ENCODE measurements at places on chromosomes 16 and 17.

- no peak for DNase-seq
Observed at GRCh38 chr16:75228143-75228976, 9.6 kb downstream of the CTRB1 start.

GRCh38 chr17:51354936-51355335, 94.6 kb downstream of the UTP18 start:
- no peak for DNase-seq

- DNase-seq, result no peak
Observed at GRCh38 chr16:47995354-47995753, 160.4 kb downstream of the ABCC12 start.

DNA sequence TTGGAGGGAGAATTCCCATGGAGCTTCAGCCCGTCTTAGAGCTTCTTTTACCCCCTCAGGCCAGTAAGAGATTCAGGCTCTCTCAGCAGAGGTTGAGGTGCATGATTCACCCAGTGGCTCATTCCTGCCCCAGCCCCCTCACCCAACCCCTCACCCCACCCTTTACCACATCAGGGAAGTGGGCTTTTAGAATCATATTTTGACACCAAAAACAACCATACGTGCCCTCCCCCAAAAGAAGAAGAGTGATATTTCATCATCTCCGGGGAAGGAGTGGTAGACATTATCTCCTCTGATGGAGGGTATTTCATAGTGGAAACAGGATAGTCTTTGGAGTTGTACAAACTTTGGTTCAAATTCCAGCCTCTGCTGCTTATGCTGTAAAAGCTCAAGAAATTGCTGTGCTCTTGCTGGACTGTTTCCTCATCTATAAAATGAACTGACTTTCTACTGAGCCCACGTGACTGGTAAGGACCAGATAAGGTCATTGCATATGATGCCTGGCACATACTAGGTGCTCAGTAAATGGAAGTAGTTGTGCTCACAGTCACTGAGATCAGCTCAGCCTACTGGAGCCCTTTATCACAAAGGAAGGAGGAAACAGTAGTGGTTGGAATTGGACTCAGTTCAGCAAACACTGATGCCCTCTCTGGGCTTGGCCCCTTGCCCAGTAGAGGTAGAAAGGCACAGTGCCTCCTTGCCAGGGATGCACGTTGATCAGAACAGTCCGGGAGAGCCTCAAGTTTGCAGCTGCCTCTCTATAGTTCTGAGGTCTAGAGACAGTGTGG, 18.3 kb upstream of the CCL5 start:
- DNase-seq, result no peak

DNA sequence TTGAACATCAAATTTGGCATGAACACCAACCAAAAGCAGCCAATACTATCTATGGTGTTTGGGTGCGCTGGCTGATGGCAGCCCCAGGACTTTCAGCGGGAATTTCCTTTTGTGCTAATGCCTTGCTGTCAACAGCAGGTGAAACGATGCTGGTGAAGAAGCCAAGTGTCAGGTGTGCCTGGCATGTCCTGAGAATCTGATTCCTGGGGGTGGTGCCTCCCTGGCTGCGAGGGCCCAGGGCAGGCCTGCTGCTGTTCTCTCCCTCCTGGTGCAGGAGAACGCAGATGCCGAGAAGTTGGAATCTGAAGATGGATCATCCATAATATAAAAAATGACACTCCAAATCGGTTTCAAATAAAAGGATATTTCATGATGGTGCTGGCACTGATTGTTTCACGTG, 62.0 kb upstream of the DNAJA2 start:
- DNase-seq, result no peak

DNA sequence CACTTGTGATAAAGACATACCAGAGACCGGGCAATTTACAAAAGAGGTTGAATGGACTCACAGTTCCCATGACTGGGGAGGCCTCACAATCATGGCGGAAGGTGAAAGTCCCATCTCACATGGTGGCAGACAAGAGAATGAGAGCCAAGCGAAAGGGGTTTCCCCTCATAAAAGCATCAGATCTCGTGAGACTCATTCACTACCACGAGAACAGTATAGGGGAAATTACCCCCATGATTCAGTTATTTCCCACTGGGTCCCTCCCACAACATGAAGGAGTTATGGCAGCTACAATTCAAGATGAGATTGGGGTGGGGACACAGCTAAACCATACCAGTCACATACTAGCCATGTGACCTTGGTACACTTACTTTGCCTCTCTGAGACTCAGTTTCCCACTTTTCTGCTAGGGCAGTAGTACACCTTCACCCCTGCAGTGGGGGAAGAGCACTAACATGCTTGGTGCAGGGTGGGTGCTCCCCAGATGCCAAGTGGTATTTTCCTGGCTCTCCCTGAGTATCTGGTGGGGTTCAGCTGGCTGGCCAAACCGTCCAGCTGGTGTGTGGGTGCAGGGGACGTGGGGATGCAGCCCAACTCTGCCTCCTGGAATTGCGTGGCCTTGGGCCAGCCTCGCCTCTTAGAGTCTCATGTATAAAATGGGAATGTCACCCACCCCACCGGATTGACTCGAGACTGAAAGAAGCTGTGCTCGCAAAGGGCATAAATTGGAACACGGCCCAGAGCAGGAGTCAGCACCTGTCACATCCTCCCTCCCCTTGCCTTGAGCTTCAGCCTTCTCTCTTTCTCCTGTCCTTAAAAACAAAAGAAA, 364.1 kb downstream of the CPPED1 start:
- no peak for DNase-seq

- no peak for DNase-seq
Observed at GRCh38 chr16:79542237-79542774, 58.2 kb downstream of the MAF start.

DNA sequence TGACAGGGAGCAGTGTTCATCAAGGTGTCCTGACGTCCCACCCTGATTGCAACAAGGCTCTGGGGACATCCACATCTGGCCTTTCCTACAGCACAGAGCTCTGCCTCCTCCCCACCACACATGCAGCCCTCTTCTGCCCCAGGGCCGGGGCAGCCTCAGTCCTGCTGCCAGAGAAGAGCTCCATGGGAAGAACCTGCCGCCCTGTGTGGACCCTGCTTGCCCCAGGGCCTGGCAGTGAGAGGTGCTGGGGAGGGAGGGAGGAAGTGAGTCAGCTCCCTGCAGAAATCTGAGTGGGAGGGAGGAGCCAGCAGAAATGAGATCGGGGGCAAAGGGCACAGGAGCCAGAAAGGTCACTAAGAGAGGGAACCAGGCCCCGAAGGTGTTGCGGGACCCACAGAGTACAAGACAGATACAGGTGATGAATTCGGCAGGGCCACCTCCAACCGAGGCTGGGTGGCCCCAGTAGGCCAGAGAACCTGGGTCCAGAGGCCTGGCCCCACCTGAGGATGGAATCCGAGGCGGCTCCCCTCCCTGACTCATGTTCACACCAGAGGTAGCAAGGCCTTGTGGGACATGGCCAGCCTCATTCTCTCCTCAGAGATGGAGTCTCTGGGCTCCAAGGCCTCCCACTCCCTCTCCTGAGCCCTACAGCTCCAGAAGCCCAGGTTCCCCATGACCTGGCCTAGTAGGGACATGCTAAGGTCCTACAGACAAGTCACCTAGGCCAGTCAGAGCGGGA, 24.8 kb downstream of the MYO18A start:
- no peak for DNase-seq

- no peak for DNase-seq
Observed at GRCh38 chr17:38585056-38585917, 20.5 kb downstream of the SRCIN1 start.

DNA sequence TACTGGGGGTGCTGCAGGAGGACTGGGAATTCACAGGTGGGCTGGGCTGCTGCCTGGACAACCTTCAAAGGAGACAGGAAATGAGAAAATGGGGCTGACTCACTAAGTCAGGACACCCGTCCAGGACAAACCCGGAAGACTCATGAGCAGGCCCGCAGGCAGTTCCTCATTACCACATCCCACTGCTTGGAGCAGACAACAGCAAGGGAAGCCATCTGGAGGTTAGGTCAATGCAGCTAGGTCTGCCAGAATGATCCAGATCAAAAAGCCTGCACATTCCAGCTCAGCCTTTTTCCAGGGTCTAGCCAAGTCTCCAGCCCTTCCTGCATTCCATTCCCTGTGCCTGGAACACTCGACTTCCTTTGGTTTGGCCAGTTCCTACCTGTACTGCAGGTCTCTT, 536.5 kb upstream of the CDH11 start:
- DNase-seq, result peak; percentile 78

GRCh38 chr17:68433211-68433610, 24.1 kb downstream of the WIPI1 start:
- no peak for DNase-seq

- DNase-seq, result no peak
Observed at GRCh38 chr17:31250229-31250628, 46.8 kb downstream of the OMG start.

GRCh38 chr16:27764869-27765675, 215.1 kb downstream of the KATNIP start:
- no peak for DNase-seq

- DNase-seq, result no peak
Observed at GRCh38 chr16:9602189-9602588, 510.7 kb downstream of the HAPSTR1 start.

- no peak for DNase-seq
Observed at GRCh38 chr16:27929818-27930217, 133.7 kb downstream of the GSG1L start.

DNA sequence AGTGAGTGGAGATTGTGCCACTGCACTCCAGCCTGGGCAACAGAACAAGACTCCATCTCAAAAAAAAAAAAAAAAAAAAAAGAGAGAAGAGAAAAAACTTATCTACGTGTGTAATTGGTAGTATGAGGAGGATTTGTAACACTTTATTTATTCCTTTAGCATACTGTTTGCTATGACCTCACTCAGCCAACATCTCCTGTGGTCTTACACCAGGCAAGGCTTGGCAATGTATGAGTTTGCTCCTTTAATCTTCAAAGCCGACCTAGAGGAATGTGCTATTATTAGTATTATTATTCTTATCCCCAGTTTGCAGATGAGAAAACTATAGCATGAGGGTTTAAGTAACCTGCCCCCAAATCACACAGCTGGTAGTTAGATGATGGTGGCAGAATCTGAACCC, 35.8 kb upstream of the HAPSTR1 start:
- DNase-seq, result no peak

GRCh38 chr17:43517161-43517560, 29.0 kb downstream of the ETV4 start:
- no peak for DNase-seq

GRCh38 chr17:29929006-29929532, 959 bp downstream of the SSH2 start:
- no peak for DNase-seq
